ENCODE measurements at places on chromosomes 3 and 15. TPM values are rescaled to one million over a fixed set of nuclear protein-coding genes. Genes with fewer than 3 reads are reported as not detected.
A peak's percentile ranks its signal among the peaks of the same experiment; 100 is the strongest.

GRCh38 chr3:143484846-143485512, 363.3 kb downstream of the SLC9A9 start:
- no peak for DNase-seq

GRCh38 chr15:56017920-56018319, 24.5 kb upstream of the NEDD4 start:
- no peak for DNase-seq

- peak; percentile 85 for DNase-seq
Measured at GRCh38 chr3:66076861-66077470, 38.2 kb upstream of the MAGI1 start.

GRCh38 chr15:83324799-83325198, 40.3 kb upstream of the BNC1 start:
- DNase-seq: no peak

DNA sequence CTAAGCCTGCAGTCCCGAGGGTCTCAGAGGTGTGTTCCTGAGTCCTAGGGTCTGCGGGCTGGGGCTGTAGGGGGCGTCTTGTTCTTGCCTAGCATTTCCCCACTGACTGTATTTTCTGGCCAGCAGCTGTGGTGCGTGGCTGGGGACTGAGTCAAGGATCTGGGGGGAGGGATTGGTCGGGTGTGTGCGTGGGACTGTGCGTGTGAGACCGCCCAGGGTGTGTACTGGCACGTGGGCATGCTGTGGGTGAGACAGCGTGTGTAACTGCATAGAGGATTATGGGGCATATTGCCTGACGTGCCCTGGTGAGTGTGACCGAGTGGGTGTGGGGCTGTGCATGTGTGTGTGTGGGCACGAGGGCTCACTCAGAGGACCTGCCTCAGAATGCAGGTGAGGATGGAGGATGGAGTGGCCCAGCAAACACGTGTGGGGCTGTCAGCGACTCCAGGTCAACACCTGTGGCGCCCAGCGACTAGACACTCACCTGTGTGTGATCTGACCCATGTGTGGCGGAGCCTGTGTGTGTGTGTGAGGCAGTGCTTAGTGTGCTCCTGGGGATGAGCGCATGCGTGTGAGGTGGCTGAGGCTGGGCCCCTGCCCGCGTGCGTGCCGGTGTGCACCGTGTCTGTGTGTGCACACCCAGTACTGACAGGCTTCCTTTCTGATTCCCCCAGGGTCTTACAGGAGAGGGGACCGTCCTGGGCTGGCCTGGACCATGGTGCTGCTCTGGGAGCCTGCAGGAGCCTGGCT, 20.9 kb downstream of the FBLN2 start:
- DNase-seq: no peak

- DNase-seq: peak; percentile 44
Measured at GRCh38 chr3:132180337-132180791, 136.8 kb upstream of the ACP3 start.

DNA sequence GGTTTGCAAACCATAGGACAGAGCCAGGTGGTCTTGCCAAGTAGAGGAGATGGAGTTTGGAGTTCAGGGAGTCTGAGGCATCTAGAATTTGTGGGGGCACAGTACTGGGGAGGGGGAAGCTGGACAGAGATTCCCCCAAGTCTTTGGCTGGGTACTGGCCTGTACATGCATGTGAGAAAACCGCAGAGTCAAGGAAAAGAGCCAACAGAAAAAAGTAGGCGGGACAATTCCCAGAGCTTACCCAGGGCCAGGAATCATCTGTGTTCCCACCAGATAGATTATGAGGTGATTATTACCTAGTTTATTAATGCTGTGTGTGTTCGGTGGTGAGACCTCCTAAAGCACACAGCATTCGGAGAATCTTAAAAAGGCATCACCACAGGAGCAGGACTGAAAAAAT, 11.3 kb downstream of the LYSMD4 start:
- DNase-seq: no peak

DNA sequence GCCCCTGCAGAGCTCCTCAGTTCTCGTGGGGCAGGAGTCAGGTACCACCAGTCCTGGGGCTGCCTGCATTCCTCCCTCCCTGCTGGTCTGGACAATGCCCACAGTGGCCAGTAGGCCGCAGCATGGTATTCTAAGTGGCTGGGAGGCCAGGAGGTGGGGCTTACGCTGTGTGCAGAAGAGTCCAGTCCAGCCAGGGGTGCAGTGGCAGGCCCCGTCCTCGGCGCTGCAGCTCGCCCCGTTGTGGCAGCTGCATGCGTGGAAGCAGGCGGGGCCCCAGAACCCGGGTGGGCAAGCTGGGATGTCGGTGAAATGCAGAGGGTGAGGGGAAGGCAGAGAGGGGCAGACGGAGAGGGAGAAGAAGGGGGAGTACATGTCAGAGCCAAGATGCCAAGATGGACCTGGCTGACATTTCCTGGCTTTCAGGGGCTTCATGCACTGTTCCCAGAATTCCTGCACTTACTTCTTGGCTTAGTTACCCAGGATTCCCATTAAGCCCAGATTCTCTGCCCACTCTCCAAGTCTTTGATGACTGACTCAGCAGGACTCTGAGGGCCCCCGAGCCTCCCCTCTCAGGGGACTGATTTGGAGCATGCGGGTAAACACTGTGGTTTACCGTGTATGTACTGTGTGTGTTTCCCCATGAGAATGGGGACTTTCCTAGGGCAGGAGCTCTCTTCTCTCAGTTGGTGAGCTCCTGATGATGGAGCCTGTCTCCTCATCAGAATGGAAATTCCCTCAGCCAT, 47.5 kb downstream of the RAB11A start:
- peak; percentile 68 for DNase-seq

GRCh38 chr3:170889630-170890029, 18.8 kb downstream of the EIF5A2 start:
- peak; percentile 15 for DNase-seq

DNA sequence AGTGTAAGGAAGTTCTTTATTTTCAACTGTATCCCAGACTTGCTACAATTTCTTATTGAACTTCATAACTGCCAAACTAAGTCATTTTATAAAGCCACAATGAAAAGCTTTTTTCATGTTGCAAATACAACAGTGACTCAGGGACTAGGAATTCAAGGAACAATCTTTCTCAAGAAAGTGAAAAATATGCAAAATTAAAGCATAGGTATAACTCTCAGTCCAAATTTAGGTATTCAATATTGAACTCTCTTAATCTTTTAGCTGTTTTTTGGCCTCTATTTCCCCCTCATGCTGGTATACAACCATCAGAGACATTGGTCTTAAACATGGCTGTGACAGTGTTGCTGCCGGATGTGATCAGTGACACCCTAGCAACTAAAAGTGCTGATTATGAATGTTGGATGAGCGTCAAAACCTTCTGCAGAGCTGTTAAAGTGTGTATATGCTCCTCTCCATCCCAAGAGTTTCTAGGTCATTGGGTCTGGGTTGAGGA, 476.9 kb downstream of the ZNF385D start:
- peak; percentile 5 for DNase-seq

LCTL gene
- 0.48 TPM for total RNA-seq

ZNF621 gene
- total RNA-seq: 20.5 TPM

IMPG2 gene
- total RNA-seq: 2.6 TPM

Data from umbilical cord (tissue), 2 donors.